Foreskin keratinocyte (primary cell): ENCODE measurements at places on chromosomes 13 and 19. TPM values are rescaled to one million over a fixed set of nuclear protein-coding genes. Genes with fewer than 3 reads are reported as not detected.

Gene KCNK6
- 19.5 and 22.6 TPM in 2 replicates for total RNA-seq

Gene TECR
- total RNA-seq = 137 and 146 TPM in 2 replicates

Gene ZNF486
- 9.6 and 10.5 TPM in 2 replicates for total RNA-seq

- no peak for DNase-seq
Measured at GRCh38 chr19:14404312-14404711, 14.8 kb downstream of the DDX39A start.

- no peak for DNase-seq
Measured at GRCh38 chr19:40945645-40946044, 45.4 kb upstream of the CYP2B6 start.
